ENCODE measurements at places on chromosomes 13 and 19.

DNA sequence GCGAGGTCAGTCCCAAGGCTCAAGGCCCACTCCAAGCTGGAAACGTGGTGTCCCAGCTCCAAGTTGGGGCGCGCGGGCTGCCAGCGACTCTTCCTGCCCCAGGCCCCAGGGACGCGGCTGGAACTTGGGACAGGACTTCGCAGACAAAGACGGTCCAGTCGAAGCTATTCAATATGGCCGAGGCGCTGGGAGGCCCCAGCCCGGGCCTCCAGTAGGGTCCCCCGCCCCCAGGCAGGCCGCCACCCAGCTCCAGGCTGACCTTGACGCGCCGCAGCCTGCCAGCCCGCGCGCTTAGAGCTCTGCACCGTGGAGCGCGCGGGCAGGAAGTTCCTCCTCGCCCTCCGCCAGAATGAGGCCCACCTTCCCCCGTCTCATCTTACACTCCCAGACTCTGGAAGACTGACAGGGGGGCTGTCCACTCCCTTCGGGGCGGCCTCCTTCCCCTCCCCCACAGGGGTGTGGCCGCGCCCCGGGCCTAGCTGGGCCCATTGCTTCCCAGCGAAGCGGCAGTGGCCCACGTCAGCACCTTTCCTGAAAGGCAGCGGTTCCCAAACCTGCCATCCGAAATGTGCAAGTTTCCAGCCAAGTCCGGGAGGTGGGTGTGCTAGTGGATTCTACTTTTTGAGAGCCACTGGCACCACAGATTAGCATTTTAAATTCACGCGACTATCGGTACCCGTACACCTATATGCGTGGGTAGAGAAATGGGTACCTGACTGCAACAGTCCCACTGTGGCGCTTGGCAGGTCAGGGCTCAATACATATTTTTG lies at the start of gene CCDC8:
CCDC8 (minus strand) TSS at position 303 of the 770 bp plus-strand sequence. CDS start 754 bp downstream, outside the sequence.
- DNase-seq = peak; percentile 85

DNA sequence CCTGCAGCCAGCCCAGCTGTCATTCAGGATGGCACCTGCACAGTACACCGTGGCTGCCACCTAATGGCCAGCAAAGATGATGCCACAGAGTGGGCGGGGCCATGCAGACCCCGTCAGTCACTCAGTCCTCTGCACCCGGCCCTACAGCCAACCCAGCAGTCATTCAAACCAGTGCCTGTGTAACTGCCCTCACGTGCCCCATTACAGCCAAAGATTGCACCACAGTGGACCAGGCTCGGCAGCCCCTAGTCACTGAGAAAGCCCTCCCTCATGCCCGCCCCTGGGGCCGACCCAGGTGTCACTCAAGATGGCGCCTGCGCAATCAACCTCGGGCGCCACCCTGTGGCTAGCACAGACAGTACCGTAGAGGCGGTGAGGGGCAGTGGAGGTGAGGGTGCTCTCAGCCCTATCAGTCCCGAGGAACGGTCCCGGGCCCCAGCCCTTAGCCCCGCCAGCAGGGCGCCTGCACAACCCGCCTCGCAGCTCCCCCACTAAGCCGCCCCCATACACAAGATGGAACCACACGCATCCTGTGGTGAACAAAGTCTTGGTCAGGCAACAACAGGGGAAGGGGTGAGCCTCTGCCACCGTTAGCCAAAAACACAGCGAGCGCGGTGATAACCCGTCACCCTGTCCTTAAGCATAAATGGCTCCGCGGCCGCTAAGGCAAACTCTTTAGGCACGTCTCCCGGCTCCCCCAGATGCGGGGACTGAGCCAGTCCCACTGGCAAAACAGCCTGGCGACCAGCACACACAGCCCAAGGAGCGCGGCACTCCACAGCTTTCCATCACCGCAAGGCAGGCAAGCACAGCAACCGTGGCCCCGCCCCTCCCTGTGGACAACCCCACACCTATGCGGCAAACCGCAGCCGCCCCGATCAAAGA lies 2.3 kb downstream of the PEG3 start:
- peak; percentile 77 for DNase-seq

DNA sequence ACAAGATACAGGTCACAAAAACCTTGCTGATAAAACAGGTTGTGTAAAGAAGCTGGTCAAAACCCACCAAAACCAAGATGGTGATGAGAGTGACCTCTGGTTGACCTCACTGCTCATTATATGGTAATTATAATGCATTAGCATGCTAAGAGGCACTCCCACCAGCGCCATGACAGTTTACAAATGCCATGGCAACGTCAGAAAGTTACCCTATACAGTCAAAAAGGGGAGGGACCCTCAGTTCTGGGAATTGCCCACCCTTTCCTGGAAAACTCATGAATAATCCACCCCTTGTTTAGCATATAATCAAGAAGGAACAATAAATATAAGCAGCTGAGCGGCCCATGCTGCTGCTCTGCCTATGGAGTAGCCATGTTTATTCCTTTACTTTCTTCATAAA lies 434.1 kb downstream of the ZNF536 start:
- DNase-seq = no peak

GRCh38 chr19:45575216-45575615 lies 9.4 kb downstream of the OPA3 start:
- no peak for DNase-seq

DNA sequence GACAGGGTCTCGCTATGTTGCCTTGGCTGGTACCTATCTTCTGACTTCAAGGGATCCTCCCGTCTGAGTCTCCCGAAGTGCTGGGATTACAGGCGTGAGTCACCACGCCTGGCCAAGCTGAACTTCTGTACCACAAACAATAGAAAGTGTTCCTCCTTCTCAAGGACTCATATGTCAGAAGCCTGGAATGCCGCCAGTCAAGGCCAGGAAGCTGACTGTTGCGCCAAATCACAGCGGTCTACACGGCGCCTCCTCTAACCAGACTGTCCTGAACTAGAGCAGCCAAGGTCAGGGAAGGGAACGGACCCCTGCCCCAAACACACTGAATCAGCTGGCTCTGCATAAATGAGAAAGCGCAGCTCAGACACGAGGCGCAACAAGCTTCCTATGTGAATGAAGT lies 14.6 kb downstream of the RAB20 start:
- peak; percentile 95 for DNase-seq

DNA sequence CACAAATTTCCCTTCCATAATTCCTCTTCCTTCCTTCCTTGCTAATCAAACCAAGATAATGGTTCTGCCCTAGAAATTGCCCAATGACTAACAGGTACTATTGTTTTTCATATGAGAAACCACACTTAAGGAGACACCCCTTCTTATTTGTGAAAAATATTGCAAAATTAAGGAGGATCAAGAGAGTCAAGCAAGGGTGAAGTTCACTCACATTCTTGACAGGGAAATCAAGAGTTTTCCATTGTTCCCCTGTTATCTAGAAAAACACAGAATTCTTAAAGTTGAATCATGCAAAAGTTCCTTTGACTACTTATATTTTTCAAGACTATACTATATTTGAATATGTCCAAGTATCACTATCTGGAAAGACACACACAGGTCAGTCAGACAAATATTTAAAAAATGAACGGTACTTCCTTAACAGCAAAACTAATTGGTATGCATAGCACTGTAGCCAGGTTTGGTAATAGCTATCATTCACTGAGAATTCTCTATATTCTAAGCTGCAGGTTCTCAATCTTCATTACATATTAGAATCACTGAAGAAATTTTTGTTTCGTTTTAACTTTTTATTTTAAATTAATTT lies 897.2 kb downstream of the DIAPH3 start:
- DNase-seq = no peak

DNA sequence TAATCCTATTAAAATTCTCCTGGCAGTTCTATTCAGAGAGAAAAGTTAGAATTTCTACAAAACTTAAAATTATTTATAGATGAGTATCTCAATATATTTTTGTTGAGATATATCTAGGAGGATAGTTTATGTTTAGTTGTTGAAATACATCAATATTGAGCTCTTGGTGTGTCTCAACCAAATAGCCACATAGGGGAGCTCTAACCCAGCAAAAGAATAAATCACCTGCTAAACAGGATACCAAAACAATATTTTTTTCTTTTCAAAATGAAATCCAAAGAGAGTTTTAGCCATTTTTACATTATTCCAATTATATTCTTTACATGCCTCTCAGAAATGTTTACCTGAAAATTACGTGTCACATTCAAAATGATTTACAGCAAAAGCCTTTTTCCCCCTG lies 954.7 kb downstream of the SLITRK6 start:
- no peak for DNase-seq

- no peak for DNase-seq
Measured at GRCh38 chr13:89746554-89746953, 1600.9 kb upstream of the MIR17HG start.

- DNase-seq = no peak
Measured at GRCh38 chr19:2532252-2533071, 56.5 kb downstream of the GADD45B start.

GRCh38 chr19:38394488-38394887 lies 6.0 kb downstream of the SPRED3 start:
- no peak for DNase-seq

DNA sequence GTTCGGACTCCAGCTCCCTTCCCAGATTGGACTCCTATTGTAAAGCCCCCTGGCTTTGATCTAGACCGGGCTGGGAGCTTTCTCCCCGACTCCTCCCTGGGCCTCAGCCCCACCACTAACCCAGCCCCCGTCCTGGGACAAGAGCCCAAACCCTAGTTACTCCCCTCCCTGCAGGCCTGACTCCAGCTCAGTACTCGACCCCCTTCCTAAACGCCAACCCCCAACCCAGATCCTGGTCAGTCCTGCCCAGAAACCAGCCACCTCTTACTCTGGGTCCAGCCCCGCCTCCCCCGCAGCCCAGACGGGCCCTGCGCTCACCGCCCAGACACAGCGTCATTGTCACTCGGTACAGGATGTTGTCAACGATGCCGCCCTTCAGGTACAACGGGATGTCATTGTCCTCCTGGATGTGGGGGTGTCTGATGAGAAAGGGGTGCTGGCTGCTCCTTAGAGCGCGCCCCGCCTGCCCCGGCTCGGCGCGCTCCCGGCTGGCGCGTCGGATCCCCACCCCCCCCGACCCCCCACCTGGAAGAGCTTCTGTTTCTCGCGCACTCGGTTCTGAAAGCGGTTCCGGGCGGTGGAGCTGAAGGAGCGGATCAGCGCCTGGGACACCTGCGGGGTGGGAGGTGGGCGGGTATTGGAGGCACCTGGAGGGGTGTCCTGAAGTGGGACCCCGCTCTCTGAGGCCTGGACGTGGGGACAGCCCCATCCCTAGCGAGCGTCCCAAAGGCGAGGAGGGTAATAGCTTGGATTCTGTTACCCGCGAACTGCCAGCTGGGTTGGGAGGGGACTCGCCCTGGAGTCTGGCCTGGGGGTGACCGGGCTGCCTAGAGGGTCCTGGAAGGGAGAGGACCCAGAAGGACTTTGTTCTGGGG lies 866 bp downstream of the COX7A1 start:
- DNase-seq = peak; percentile 83

GRCh38 chr13:73179650-73180274 lies 121.0 kb downstream of the KLF5 start:
- no peak for DNase-seq

DNA sequence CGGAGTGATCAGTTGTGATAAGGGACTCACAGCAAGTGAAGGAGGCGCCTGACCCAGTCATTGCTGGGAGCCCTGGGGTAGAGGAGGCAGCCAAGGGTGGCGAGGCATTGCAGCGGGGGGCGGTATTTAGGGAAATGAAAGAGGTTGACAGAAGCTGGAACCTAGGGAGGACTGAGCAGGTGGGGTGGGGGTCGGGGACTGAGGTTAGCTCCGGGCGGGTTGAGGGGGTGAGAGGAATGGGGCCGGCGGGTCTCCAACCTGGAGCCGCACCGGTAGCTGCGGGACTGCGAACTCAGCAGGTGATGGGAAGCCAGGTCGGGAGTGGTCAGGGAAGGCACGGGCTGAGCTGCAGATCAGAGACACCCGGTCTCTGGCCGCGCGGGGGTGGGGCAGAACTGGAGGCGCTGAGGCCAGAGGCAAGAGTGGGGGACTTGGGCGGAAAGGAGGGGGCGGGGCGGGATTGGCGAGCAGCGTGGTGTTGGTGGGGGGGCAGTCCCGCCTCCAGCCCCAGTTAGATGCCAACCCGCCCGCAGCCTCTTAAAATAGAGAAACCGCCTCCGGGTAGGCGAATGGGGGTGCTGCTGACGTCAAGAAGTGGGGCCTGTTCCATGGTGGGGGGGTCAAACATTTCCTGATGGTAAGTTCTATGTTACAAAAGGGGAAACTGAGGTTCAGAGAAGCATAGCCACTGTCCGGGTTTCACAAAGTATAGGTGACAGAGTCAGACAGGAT lies 1.5 kb downstream of the MAST3 start:
- no peak for DNase-seq

All from right atrium auricular region (tissue), 2 donors.